ENCODE measurements at places on chromosomes 3 and 15.

GRCh38 chr15:84656972-84657371, 1.0 kb downstream of the NMB start:
- no peak for DNase-seq

DNA sequence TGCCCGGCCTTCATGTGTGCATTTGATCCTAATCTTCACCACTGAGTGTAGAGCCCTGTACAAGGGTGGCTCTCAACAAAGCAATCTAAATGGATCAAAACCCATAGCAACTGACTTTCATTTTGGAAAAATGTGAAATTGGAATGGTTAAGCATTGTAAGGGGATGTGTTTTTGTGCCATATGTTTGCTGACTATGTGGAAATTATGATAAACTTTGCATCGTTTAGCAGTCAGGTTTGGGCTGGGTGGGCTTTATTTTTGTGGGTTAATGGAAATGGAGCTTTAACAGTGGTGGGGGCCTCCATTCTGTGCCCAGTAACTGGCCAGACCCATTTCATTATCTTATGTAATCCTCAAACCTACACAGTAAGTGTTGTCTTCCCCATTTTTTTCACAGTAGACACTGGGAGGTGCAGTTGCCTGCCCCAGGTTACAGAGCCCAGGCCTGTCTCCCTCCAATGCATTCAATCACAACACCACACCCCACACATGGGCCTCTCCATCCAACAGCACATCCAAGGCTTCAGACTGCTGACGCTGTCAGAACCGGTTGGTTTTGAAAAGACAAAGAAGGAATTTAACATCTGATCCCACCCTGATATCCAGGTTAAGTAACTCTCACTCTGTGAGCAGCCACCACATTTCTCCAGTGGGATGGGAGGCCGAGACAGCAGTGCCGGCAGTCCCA, 136.3 kb upstream of the ABHD17C start:
- DNase-seq = no peak

- DNase-seq = no peak
These were observed 263.4 kb upstream of the WNT5A start for GRCh38 chr3:55750525-55750924.

DNA sequence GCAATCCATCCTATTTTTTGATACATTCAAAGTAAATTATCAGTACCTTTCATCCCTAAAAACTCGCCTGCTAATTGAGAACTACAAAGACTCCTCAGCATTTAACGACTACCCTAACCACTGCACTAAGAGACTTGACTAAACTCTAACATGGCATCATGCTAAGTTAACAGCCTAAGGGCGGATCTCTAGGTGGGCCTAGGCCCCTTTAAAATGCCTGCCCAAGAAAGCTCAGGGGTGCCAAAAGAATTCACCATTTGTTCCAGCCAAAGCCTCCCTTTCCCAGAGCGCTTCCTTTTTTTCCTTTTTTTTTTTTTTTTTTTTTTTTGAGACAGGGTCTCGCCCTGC, 568 bp upstream of the NEK4 start:
- no peak for DNase-seq

- no peak for DNase-seq
These were observed 220.3 kb upstream of the LINGO1 start for GRCh38 chr15:77853008-77853328.

- no peak for DNase-seq
These were observed 149.7 kb upstream of the SYNPR start for GRCh38 chr3:63128380-63128779.

GRCh38 chr3:181710345-181711291, 1.1 kb upstream of the SOX2 start:
- no peak for DNase-seq

DNA sequence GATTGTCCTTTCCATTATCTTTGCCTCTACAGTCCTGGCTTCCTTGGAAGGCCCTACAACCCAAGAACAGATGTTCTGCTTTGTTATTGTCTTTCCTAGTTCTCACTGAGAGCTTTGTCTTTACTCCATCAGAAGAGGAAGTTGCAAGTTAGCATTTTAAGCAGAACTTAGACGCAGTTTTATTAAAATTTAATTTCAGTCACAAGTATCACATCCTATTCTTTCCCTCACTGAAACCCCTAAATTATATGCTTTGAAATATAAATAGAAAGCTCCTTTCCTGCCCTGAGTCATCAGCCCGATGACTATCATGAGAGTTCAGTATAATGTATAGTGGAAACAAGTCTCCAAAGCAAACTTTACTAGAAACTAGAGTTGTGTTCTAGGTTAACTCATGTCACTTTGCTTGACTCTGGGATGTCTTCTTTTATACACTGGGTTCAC, 291.2 kb upstream of the RBMS3 start:
- DNase-seq = no peak

- no peak for DNase-seq
These were observed 168.8 kb upstream of the TLE3 start for GRCh38 chr15:70266412-70267121.

DNA sequence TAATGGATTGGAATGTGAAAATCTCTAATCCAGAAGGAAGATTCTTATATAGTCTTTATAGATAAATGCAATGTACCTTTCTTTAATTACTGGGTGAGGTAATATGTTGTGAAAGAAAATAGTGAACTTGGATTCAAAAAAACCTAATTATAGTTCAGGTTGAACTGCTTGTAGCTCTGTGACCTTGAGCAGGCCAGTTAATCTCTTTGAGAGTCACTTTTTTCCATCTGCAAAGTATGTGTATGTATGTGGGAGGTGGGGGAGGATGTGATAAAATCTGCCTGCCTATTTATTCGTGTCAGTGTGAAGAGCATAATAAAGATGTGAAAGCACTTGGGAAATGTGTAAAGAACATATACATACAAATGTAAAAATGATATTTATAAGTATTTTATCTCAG, 34.4 kb downstream of the GLCE start:
- no peak for DNase-seq

DNA sequence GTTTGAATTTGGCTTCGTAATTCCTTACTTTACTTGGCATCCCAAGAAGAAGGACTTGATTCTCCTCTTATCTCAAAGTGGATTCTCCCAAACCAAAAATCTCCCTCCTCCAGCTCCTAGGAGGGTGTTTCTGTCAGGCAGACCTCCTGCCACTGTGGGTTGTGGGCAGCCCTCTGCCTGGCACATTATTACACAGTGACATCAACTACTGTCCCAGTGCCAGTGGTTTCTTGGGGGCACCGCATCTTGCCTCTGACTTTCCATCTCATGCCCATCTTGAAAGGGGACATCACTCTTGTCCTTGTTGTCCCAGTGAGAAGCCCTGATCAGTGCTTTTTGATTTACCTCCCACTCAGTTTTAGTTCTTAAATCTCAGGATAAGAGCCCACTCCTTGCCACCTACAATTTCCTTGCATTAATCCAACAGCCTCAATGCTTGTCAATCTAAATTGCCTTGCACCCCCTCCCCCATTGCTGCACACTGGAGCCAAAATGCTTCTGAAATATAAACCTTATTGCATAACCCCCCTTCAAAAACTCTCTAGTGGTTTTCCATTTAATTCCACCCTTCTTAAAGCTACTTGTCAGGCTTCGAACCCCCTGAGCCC, 81.0 kb downstream of the TRAK1 start:
- DNase-seq = no peak

- DNase-seq = no peak
These were observed 390 bp upstream of the TLE3 start for GRCh38 chr15:70098153-70098460.

DNA sequence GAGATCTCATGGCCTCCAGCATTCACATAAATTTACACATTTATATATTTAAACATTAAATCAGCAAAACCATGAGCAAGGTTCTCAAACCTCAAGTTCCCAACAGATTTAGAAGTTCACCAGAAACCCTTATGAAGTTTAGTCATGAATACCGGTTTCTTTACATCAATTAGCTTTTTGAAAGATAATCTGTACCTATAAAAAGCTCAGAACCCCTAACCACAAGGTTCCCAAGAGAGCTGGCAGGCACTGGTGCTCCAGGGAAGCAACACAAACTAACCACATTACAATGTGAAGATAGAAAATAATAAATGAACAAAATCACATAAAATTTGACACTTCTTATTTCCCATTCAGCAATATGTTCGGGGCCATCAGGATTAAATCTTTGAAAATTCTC, 150.9 kb downstream of the FBN1 start:
- DNase-seq = no peak

GRCh38 chr3:20064796-20065564, 24.7 kb downstream of the KAT2B start:
- DNase-seq = no peak

DNA sequence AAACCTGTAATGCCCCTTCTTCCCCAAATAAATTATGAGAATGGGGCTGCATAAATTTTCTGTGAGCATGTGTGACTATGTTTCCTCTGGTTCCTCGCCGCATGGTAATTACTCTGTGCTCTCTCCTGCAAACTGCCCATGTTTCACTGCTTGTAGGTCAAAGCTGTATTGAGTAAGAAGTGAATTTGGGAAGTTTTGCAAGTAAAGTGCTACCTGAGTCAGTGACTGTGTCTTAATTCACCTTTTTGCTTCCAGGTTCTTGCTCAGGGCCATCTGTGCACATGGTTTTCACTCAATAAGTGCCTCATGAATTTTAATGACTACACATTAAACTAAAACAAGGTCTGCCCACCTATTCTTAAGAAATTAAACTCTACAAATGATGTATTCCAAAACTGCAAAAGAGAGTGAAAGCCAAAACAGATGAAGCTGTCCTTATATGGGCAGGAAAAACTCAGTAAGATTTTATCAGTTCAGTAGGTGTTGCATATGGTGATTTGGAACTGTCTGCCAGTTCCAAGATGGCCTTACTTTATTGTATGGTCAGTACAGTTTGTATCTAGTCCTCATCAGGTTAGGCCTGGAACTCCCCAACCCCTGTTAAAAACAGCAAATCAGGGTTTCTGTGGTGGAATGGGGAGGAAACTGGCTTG, 100.0 kb downstream of the LPP start:
- DNase-seq = no peak

DNA sequence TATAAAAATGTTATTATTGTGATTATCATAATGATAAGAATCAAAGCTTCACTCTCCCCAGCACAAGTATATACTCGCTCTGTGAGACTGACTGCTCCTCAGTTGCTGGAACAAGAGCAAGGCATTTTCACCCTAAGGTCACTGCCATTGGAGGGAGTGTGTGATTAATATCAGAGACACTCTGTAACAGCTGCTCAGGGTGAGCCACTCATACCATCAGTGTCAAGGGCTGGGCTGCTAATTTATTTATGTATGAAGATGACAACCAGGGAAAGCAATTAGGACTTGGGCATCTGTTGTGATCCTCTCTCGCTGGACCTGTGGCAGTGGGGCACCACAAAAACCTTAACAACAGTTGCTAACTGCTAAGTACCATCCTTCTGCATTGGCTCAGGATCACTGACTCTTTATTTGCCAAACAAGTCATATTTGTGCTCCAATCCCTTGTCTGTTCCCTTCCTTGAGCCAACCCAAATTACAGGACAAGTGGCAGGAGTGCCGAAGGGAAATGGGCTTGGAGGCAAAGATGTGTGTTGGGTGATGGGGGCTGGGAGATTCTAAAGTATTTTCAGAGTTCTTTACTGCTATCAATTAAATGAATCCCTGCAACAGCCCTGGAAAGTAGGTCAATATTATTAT, 297.5 kb upstream of the STT3B start:
- DNase-seq = no peak

DNA sequence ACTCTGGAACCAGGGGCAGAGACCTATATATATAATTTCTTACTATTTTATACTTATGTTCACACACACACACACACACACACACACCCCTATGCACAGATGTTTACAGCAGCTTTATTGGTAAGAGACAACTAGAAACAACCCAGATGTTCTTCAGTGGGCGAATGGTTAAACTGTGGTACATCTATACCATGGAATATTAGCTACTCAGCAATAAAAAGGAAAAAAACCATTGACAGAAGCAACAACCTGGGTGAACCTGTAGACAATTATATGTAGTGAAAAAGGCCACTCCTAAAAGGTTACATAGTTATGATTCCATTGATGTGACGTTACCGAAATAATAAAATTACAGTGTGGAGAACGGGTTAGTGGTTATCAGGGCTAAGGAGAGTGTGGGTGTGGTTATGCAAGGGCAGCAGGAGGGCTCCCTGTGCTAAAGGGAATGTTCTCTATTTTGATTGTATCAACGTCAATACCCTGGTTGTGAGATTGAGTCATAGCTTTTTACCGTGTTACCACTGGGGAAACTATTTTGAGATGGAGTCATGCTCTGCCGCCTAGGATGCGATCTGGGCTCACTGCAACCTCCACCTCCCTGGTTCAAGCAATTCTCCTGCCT, 85.5 kb downstream of the FLNB start:
- DNase-seq = no peak

DNA sequence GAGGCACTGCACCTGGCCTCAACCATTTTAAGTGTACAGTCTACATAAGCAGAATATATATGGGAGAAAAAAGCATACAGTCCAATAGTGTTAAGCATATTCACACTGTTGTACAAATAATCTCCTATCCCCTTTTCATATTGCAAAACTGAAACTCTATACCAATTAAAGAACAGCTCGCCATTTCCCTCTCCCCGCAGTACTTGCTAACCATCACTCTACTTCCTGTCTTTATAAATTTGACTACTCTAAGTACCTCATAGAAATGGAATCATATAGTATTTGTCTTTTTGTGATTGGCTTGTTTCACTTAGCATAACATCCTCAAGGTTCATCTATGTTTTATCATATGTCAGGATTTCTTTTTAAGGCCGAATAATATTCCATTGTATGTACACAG, 21.6 kb upstream of the TASOR start:
- no peak for DNase-seq

DNA sequence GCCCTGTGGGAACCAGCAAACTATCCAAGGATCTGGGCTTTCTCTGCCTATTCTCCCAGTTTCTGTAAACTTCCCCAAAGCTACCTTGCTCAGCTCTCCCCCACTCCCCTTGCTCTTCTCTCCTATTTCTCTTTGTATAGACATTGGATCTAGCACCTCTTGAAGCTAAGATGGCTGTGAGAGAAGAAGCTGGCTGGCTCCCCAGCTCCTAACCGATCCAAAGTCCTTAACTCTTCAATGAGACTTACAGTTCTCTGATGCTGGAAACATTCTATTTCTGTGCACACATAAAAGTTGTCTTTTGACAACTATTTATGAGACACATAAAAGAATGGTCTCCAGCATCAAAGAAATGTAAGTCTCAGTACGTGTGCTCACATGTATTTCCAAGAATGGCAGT, 70.6 kb upstream of the C3orf80 start:
- DNase-seq = no peak

DNA sequence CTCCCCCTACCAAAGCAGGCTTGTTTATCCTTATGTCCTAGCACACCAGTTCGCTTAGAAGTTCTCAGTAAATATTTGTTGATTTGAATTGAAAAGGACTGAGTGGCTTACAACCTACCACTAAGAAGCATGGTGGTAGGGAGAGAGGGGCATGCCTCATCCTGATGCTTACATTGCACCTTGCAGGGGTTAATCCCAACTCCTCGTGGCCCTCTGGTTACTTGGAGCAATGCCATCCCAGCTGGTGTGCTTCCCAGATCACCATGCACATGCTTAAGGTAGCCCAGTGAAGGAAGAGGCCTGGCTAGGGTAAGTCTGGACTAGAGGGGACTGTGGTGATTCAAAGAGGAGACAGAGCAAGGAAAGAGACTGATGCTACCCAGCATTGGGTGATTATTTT, 253.3 kb downstream of the CLSTN2 start:
- no peak for DNase-seq

- no peak for DNase-seq
These were observed 8.7 kb upstream of the MESP2 start for GRCh38 chr15:89767411-89767915.

GRCh38 chr3:69058180-69058946, 6.2 kb upstream of the TMF1 start:
- no peak for DNase-seq

Measured in left forelimb (tissue), 1 donor.